ENCODE measurements at places on chromosomes 13 and 19. TPM values are rescaled to one million over a fixed set of nuclear protein-coding genes. Genes with fewer than 3 reads are reported as not detected.

DNA sequence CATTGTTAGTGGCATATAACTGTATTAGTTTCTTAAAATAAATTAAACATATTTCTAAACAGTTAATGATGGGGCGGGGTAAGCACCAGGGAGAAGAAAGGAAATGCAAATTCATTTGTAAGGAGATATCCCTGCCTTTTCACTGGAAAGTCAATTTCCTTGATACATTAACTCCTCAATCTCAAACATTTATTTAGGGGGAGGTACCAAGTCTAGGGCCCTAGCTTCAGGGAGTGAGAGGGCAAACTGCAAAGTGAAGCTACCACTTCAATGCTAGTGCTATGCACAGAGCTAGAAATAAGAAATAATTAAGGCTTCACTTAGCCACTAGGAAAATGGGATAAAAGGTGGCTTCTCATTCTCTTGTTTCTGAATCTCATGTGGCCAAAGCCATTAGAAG lies 115.3 kb upstream of the FNDC3A start:
- no peak for DNase-seq

GRCh38 chr13:56189439-56189838 lies 951.3 kb upstream of the PRR20A start:
- DNase-seq: no peak

DNA sequence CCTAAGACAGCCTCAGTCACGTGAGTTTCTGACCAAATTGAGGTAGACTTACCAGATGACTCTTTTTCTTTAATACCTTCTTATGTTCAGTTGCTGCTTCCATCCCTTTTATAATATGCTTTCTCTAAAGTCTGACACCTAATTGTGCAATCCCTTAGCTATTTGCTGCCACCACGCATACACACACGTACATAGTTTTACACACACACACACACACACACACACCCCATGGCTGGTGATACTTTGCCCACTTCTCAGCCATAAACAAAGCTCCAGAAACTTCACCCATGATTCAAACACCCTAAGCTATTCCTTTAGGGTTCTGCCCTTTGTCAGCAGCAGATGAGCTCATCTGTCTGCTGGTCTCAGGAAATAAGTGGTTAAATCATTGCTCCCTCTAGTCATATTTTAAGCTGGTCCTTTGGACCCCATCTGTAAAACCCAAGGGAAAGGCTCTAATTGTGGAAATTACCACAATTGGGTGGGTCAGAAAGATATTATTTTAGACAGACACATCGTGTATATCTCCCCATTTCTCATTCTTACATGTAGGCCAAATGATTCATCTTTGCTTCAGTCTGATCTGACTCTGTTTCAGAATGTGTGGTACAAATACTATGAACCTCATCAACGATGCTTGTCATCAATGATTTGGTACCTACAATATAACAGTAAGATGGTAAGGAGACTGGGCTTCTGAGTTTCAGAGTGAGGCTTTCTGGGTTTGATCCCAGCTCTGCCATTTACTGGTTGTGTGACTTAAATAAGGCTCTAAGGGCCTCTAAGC lies 69.2 kb downstream of the NALCN start:
- DNase-seq: no peak

- DNase-seq: no peak
Observed at GRCh38 chr19:33493401-33494275, 28.0 kb downstream of the PEPD start.

DNA sequence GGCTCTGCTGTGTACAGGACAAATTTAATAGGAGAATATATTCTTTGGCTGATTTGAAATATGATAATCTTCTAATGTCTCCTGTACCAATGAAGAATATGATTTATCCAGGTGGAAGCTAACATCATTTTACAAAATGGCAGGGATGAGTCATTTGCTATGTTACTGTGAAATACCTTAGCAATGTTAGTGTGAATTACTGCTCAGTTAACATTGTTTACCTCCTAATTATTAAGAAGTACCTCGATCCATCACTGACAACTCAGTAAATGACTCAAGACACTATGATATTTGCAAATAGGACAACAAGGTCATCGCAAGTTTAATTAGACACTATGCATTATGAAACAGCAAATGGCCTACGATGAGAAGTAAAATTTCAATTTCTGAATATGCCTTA lies 309.1 kb upstream of the EDNRB start:
- DNase-seq: no peak

DNA sequence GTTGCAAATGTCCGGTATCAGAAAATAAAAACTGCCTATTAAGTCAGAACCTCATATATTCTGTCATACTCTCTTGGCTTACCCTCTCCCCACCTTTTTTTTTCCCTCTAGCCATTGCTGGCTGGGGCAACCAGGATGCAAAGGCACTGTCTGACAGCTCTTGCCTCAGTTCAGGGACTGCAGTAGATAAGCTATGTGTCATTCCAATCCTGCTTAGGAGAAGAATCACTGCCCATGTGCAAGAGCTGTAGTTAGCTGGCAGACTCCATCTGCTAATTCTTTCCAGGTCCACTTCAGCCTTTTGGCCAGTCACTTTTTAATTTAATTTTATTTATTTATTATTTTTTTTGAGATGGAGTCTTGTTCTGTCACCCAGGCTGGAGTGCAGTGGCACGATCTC lies 895.6 kb upstream of the SLC10A2 start:
- DNase-seq: no peak

DNA sequence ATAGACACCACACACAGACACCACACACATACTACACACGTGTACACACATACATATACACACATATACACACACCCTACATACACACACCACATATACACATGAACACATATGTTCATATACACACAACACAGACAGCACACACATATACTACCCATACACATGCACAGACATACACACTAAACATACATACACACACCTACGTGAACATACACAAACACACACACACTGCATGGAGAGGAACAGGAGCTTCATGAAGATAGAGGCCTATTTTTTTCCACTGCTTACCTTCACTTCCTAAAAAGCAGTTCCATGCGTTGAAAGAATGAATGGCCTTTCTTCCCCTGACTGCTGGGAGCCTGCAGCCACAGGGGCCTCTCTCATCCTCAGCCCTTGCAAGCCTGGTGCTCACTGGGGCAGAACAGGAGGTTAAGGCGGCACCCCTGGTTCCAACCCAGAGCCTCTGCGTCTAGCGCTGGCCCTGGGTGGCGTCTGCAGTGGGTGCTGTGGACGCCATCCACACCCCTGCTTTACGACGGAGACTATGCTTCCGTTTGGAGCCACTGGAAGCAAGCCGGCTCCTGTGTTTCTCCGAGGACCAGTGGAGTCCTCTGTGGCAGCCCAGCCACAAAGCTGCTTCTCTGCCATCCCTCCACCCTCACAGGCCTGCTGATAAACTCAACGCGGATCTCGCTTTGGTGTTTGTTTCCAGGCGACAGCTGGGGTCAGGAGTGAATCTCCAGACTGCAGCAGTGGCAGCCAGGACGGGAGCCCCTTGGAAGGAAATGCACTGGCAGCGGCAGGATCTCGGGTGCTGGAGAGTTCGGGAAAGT lies 1.9 kb upstream of the RASA3 start:
- no peak for DNase-seq

- DNase-seq: no peak
Observed at GRCh38 chr13:66623129-66623820, 606.9 kb downstream of the PCDH9 start.

Gene FZR1
- 32.8 TPM for total RNA-seq

Gene TTC9B
- not detected for total RNA-seq

All from glomerular endothelial cell (primary cell).